Neural progenitor cell (in vitro differentiated cells): ENCODE measurements at places on chromosomes 7 and 10.

GRCh38 chr10:75531571-75532031, 100.2 kb downstream of the LRMDA start:
- no peaks in the 10 kb centered on the region for H3K27me3 ChIP-seq
- no peak overlapping the region for H3K27ac ChIP-seq
- H3K4me1 ChIP-seq, result peaks cover 24% of the 10 kb centered on the region

- H3K27me3 ChIP-seq, result no peaks in the 10 kb centered on the region
- no peak overlapping the region for H3K27ac ChIP-seq
- no peak overlapping the region for H3K4me3 ChIP-seq
- H3K4me1 ChIP-seq, result no peaks in the 10 kb centered on the region
- H3K36me3 ChIP-seq, result no peaks in the 10 kb centered on the region
- no peak for DNase-seq
Observed at GRCh38 chr7:50282813-50283605, 21.5 kb upstream of the IKZF1 start.

- DNase-seq, result no peak
- H3K27me3 ChIP-seq, result no peaks in the 10 kb centered on the region
- no peaks in the 10 kb centered on the region for H3K36me3 ChIP-seq
- no peaks in the 10 kb centered on the region for H3K4me1 ChIP-seq
- H3K4me3 ChIP-seq, result no peak overlapping the region
- no peak overlapping the region for H3K27ac ChIP-seq
Observed at GRCh38 chr7:108358553-108358952, 97.7 kb downstream of the NRCAM start.

DNA sequence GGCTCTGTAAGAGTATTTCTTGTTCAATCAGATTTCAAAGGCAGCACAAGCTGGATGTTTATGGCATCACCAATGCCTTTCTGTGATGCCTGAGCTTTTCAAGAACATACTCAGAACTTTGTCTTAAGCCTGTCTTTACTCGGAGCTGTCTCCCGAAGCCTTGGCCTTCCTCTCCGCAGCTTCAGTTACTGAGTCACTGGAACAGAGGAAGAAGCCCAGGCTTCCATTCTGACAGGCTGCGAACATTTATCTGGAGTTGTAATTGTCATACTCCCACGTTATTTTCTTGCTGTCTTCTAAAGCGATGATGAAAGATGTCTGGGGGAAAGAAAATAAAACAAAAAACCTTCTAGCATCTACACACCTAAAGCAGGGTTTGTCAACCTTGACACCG, 43.9 kb downstream of the GRK5 start:
- no peaks in the 10 kb centered on the region for H3K27me3 ChIP-seq
- H3K4me1 ChIP-seq, result peaks cover 22% of the 10 kb centered on the region
- no peak overlapping the region for H3K4me3 ChIP-seq
- no peak overlapping the region for H3K27ac ChIP-seq
- H3K36me3 ChIP-seq, result no peaks in the 10 kb centered on the region

DNA sequence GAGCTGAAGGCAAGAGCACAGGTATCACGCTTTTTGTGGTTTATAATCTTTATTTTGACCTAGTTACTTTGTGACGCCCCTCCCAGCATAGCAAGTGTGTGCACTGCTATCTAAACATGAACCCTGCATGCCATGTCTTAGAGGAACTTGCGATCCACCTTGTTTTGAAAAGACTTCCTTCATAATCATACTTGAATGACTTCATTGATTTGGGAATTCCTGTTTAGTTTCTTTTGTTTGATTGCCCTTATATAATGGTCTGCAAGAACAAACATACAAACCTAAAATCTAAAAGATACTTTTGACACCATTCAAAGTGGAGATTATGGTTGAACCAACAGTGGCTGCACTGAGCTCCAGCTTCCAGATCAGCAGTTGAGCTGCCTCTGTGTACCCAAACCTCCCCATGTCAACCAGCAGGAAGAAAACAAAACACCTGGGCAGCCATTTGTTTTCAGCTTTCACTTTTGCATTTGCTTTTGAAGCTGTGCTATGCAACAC, 132.6 kb downstream of the CELF2 start:
- H3K4me3 ChIP-seq, result no peak overlapping the region
- no peak overlapping the region for H3K27ac ChIP-seq
- H3K4me1 ChIP-seq, result peaks cover 26% of the 10 kb centered on the region
